Stimulated activated CD8-positive, alpha-beta memory T cell treated with anti-CD3 and anti-CD28 coated beads, Interleukin-7, amount 100 ng/mL, for 48 hours (primary cell): ENCODE measurements at places on chromosomes 2 and 18.

GRCh38 chr2:132951008-132951714, 281.2 kb upstream of the LYPD1 start:
- DNase-seq = no peak

- DNase-seq = no peak
These were observed 2.2 kb downstream of the C1D start for GRCh38 chr2:68060652-68061051.

DNA sequence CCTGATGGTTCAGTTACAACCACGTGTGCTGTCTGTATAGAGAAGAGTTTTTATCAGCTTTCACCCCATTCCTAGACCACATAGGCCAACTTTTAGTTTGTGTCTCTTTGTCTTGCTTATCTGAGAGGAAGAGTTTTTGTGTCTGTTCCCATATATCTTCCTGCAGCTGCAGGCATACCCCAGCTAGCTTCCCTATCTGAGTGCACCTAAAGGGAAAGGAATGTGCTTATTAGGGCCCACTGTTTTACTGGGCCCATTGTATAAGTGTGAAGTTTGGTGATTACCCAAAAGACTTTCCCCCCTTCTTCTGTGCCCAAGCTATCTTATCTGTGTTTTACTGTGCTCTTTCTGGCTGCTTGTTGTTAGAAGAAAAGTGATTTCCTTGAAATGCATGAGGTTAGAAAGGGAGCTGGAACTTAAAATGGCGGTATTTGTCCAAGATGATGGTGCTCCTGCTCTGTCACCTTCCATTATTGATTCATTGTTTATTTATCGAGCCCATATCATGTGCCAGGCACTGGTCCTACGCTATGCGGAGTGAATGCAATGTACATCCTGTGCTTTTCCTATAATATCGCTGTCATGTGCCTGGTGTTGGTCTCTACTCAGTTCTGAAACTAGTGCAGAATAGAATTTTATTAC, 57.2 kb downstream of the NYAP2 start:
- no peak for DNase-seq

- DNase-seq = no peak
These were observed 13.1 kb downstream of the EIF4E2 start for GRCh38 chr2:232563580-232563979.

GRCh38 chr18:77131652-77132368, 773 bp downstream of the MBP start:
- no peak for DNase-seq

- DNase-seq = peak; percentile 82
These were observed 42.2 kb downstream of the BIN1 start for GRCh38 chr2:127064642-127065250.

- no peak for DNase-seq
These were observed 293.7 kb downstream of the NYAP2 start for GRCh38 chr2:225693259-225693658.

DNA sequence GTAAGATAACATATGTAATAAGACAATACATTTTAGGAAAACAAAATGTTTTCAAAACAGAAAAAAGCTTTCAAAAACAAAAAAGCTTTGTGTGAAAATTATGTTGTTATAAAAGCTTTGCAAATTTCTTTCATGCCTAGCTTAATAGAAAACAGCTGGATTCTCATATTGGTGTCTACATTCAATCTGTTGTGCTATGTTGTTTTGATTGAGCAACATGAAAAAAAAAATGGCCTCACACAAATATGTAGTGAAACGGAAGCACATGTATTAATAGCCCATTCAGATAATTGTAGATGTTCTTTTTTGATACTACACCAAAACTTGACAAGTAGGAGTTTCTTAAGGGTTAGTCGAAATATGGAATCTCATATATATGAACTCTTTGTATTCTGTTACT, 197.5 kb downstream of the ZEB2 start:
- DNase-seq = no peak

GRCh38 chr2:10370390-10370789, 67.7 kb downstream of the HPCAL1 start:
- DNase-seq = no peak

- no peak for DNase-seq
These were observed 92.8 kb upstream of the TTC39C start for GRCh38 chr18:23921716-23922285.

- no peak for DNase-seq
These were observed 968.5 kb downstream of the LRP1B start for GRCh38 chr2:141162314-141162713.

- DNase-seq = no peak
These were observed 1.8 kb downstream of the FBXO48 start for GRCh38 chr2:68465081-68465916.

DNA sequence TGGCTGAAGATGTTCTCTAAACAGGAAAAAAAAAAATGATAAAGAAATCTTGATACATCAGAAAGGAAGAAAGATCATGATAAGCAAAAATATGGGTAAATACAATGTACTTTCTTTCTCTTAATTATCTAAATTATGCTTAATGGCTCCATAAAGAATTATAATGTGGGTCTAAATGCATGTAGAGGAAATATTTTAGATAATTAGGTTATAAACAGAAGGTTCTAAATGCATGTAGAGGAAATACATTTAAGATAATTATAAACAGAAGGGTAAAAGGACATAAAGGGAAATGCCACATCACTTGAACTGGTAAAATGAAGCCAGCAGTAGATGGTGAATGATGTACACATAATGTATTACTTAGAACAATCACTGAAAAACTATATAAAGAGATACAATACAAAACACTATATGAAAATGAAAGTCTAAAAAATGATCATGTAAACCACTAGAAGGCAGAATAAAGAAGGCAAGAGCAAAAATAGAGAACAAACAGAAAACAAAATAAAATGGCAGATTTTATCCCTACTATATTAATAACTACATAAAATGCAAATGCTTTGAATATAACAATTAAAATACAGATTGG, 308.4 kb upstream of the CDH2 start:
- DNase-seq = no peak

DNA sequence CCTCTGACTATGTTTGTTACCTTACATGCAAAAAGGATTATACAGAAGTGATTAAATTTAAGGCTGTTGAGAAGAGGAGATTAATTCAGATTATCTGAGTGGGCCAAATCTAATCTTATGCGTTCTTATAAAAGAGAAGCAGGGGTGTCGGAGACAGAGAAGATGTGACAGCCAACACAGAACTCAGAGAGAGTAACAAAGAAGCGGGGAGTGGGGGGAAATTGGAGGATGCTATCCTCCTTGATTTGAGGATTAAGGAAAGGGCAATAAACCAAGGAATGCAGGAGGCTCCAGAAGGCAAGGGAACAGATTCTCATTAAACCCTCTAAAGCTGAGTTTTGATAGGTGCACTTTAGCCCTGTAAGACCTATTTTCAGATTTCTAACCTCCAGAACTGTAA, 291.3 kb upstream of the REG3G start:
- no peak for DNase-seq

- DNase-seq = no peak
These were observed 2.6 kb downstream of the ANO7 start for GRCh38 chr2:241191081-241191480.

DNA sequence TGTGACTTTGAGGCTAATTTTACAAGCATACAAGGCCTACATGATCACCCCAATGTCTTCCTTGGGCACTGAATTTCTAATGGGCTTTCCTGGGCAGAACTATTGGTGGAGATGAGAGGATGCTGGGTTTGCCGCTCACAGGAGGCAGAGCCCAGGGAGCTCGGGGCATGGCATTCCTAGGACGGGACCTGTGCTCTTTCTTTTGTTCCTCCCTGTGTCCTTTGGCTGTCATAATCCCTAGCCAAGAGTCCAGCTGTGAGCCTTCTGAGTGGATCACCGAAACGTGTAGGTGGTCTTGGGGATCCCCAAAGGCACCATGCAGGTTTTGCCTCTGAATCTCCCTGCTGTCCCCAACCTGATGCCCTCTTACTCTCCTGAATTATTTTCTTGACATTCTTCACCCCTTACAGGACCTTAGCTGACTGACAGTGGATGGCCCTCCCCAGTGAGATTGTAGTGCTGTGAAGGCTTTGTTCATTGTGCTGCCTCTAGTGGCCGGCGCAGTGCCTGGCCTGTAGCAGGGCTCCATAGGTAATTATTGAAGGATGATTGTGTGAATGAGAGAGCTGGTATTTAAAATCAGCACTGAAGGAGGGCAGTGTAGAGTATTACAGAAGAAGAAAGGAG, 221.9 kb downstream of the ZNF407 start:
- no peak for DNase-seq

DNA sequence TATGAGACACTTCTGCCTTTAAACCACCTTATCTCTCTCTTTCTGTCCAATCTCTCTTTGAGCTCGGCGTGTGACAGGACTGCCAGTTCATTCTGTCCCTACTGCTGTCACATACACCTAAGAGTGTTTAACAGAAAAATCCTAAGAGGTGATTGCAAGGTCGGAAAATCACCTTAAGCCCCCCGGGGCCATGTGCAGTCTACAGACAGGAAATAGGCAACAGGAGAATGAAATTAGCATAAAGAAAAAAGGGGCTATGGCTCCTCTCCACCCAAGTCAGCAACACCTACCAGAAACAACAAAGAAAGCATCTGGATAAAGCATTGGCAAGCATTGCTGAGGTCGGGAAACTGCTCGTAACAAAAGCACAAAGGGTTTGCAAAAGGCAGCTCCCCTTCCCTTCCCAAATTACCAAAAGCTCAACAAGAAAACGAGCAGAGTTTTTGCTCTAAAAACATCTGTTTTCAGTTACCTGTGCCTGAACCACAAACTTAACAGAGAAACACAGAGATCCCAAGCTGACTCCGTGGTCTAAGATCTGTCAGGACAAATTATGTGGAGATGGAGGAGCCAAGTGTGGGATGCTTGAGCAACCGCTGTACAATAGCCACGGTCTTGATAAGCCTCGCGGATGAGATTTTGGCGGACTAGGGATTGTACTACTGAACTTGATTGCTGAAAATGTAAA, 30.4 kb downstream of the ANKRD44 start:
- no peak for DNase-seq

DNA sequence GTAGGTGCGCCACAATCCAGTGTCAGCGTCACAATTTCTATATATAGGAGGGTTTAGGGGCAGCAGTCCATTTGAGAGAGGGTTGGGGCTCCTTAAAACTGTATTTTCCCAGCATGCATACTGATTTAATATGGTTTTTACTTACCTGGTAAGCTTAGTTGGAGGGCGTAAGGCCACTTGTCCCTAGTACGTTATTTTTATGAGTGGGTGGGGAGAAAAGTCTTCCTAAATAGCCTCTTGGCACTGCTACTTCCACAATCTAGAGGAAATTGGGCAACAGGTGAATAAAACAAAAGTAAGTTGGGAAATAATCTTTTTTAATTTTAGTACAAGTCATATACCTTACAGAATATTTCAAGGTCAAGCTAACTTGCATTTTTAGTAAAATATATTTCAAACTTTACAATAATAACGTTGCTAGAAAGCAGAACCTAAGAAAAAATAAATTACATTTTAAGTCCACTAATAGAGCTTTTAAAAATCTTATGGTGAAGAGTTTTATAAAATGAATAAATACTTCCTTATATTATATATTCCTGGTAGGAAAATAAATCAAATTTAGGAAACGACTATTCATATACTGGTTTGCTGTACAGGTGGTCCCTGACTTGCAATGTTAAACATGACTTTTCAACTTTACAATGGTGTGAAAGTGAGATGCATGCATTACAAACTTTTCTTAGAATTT, 20.9 kb downstream of the DHRS9 start:
- no peak for DNase-seq

DNA sequence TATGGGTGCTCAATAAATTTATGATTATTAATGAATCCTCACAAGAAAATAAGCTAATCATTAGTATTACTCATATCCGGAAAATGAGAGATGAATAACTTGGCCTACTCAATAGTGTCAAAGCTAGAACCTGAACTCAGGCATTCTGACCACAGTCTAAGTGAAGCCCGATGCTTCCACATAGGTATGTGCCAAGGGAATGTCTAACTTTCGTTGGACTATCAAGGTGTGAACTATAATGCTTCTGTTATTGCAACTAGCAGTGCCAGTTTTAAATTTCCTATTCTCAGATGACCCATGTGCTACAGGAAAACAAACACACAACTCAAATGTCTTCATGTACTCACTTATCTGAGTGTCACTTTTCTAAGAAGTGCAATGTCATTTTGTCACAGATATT, 1.8 kb downstream of the BARD1 start:
- no peak for DNase-seq

DNA sequence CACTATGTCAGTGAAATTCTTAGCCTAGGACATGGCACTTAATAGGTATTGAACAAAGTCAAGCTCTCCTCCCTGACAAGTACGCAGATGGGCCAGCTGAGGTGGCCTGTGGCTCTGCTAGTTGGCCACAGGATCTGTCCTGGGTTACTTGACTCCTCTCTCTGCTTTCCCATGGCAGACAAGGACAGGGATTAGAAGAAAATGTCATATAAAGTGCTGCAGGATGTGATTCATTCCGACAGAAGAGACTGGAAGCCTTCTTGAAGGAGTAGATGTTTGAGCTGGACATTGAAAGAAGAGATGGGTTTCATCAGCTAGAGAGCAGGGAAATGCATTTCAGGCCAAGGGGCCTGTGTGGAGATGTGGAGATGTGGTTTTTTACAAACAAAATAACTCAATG, 46.7 kb downstream of the SMAD7 start:
- no peak for DNase-seq

DNA sequence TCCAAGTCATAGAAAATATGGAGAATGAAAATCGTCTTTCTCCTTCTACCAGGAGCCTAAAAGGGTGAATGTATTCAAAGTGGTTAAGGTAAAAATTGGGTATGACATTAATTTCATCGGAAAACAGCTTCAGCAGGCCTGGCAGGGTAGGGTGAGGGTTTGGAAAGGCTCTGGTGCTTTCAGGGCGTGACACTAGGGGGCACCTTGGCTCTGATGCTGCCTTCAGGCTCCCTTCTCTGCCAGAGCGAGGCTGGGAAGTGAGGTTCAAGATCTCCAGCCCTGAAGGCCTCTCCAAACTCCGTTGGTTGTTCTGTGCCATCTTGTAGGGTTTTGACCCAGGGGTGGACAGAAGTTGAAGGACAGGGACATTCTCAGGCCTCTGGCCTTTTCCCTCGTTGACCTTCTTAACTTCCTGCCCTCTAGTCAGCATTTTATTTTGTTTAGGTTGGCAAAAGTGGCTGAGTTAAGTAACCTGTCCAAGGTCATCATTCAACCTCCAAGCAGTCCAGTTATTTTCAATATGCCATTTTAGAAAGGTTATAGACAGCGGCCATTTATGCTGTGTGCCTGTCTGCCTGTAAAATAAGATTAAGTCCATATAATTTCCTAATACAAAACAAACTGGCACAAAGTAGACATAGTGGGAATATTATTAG, 40.3 kb downstream of the EML6 start:
- DNase-seq = no peak

- no peak for DNase-seq
These were observed 26.2 kb downstream of the HRH4 start for GRCh38 chr18:24486684-24487083.
